ENCODE measurements at places on chromosomes 3 and 15. TPM values are rescaled to one million over a fixed set of nuclear protein-coding genes. Genes with fewer than 3 reads are reported as not detected.

DNA sequence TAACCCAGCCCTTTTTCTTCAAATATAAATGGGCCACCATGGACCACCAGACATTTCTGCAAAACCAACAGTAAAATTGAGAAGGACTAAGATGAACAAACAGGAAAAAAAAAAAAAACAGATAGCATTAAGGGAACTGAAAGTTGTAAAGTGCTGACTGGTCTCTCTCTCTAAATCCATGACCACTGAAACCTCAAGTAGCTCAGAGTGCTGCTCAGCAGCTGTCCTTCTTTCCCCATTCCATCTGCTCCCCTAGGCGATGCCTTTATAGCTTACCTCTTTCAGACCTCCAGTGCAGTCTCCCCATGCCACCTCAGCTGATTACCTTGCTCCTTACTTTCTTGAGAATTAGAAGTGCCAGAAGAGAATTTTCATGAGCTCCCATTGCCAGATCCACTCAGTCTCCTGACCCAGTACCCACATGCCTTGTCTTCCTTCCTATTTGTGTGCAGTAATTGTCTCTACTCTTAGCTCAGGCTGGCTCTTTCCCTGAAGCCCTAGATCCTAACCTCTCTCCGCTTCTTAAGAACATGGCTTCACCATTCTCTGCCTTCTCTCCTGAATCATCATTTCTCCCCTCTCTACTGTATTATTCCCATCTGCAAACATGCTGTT, 23.9 kb upstream of the XIRP1 start:
- DNase-seq = no peak

DNA sequence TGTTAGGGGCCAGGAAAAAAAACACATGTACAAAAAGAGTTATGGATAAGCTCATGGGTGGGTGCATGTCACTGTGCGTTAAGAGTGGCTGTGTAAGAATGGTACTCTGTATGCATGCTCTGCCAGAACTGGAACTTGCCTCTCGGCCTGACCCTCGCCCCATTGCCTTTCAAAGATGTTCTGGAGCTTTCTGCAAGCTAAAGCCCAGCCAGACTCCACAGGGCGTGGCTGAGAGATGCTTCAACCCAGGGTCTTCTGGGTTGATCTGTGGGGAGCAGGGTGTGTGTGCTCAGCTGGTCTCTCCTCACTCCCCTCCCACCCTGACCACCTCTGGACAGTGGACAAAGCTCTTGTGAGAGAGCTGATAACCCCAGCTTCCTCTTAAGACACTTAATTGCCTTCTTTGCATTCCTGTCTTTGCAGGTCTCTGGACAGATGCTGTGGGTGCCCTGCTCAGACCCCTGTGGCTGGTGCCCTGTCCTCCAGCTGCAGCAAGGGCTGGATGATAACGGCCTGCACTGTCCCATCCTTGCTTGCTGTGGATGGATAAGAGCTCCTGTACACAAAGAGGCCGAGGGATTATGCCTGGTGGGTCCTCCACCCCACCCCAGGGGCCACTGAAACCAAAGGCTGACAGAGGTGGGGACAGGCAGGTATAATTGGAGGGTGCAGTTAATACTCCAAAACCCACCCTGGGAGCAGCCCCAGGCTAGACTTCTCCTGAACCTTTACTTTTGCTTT, 28.7 kb downstream of the ALDH1L1 start:
- no peak for DNase-seq

The ASB14 gene
- total RNA-seq = 9.0 TPM

DNA sequence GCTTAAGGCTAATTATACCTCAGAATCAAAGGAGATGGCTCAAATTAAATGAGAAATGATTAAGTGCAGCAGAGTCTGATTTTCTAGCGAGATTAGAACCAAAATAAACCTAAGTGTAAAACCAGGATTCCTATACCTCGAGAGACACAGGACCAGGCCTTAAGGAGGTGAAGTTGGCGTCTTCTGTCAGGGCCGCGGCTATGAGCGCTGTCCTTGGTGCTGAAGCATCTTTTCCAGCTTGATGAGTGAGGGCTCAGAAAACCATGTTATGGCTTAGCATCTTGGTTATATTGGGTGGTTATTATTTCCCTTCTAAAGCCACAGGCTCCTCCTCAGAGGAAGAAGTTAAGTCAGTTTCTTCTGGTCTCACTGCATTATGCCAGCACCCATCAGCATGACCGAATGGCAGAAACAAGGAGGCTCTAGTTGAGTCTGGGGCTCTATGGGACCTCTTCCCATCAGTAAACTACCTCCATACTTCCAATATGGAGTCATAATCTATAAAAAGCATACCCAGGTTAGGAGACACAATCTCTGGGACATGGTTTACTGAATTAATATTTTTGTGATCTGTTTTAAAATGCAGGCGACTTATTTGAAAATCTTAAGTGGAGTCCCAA, 120.1 kb upstream of the NMNAT3 start:
- DNase-seq = no peak

- DNase-seq = no peak
These were observed 240.8 kb upstream of the CNTN6 start for GRCh38 chr3:852033-852432.

GRCh38 chr3:50008931-50009330, 69.0 kb downstream of the RBM6 start:
- no peak for DNase-seq

GRCh38 chr3:50623840-50624474, 7.0 kb downstream of the MAPKAPK3 start:
- DNase-seq = no peak

DNA sequence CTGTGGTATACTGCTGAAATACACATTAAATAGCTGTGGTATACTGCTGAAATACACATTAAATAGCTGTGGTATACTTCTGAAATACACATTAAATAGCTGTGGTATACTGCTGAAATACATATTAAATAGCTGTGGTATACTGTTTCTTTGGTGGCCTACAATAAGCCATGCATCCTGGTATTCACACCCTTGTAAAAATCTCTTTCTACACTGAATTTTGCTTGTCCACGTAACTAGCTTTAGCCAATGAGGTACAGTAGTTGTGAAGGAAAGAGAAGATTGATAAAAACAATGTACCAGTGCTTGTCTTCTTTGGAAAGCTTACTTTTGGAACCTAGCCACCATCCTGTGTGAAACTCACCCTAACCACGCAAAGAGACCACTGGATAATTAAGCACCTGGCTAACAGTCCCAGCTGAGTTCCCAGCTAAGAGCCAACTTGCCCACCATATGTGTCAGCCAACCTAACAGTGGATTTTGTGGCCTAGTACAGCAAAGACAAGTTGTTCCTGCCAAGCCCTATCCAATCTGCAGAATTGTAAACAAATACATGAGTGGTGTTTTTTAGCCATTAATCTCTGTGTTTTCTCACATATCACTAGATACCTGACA, 103.4 kb upstream of the MELTF start:
- no peak for DNase-seq

- DNase-seq = no peak
These were observed 14.7 kb downstream of the IGSF11 start for GRCh38 chr3:119019767-119020518.
